Muscle of arm (tissue), 14 donors: ENCODE measurements at places on chromosomes 4 and X.

GRCh38 chrX:68060506-68061205 is 372.6 kb downstream of the OPHN1 start:
- no peak for DNase-seq

- no peak for DNase-seq
These were observed 169.3 kb upstream of the FRMPD4 start for GRCh38 chrX:11968991-11969390.

DNA sequence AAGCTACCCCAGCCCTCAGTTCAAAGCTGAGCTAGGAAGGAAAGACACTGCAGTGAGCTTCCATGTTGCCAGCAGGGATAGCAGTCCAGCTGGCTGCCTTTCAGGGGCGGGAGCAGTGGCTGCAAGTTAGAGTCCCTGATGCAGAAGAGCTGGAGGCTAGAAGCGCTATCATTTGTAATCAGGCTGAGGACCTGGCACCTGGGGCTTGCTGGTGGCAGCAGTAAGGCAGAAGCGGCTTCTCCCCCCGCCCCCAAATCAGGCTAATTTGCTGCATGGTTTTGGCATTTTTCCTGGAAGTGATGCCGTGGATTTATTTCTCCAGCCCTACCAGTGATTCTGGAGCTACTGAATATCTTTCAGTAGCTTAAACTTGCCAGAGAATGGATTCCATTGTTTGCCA is 203.3 kb downstream of the CLCN4 start:
- peak; percentile 29 for DNase-seq

- no peak for DNase-seq
These were observed 312.0 kb upstream of the MAGEB2 start for GRCh38 chrX:29903360-29903759.

DNA sequence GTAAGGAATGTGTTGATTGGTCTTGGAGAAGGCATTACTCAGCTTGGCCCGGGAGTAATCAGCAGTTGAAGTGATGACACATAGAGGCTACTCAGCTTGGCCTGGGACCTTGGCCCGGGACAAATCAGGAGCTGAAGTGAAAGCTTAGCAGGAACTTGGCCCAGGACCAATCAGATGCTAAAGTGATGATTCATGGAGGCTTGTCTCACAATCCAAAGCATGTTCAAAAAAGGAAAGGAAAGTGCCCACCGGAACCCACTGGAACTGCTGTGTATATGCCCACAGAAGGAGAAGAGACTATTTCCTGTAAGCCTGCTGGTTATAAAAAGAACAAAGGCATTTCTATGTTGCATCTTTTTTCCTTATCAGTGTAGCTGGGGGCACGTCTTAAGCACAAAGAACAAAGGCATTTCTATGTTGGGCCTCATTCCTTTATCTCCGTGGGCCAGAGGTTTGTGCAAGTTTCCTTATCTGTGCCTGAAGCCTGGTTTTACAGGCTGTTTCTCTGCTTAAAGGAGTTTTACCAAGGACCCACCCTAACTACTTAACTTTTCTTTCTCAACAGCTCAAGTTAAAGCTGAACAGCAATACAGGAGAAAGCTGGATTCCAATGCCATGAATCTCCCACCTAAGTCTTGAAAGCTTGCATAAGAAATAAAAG is 1176.7 kb downstream of the NLGN4X start:
- peak; percentile 28 for DNase-seq

GRCh38 chr4:168945291-168945690 is 64.8 kb downstream of the CBR4 start:
- no peak for DNase-seq

- DNase-seq: no peak
These were observed 53.9 kb upstream of the PDLIM3 start for GRCh38 chr4:185589067-185589836.

GRCh38 chr4:74317616-74318246 is 9.5 kb downstream of the EPGN start:
- DNase-seq: no peak

DNA sequence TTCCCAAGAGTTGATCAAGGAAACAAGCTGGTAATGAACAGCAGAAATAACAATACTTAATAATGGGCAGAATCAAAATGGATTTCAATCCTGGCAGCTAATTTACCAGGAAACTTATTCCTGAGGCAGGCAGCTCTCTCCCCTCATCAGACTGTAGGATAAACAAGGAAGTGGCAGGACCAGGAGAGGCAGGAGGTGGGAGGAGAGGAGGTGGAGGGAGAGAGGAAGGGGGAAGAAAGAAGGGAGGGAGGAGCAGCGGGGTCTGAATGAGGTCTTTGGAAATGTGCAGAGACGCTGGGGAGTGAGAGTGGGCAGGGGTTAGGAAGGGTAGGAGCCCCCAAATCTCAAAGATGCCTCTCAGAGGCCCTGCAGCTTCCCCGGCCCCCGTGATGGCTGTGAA is 231.5 kb downstream of the BCOR start:
- DNase-seq: no peak

DNA sequence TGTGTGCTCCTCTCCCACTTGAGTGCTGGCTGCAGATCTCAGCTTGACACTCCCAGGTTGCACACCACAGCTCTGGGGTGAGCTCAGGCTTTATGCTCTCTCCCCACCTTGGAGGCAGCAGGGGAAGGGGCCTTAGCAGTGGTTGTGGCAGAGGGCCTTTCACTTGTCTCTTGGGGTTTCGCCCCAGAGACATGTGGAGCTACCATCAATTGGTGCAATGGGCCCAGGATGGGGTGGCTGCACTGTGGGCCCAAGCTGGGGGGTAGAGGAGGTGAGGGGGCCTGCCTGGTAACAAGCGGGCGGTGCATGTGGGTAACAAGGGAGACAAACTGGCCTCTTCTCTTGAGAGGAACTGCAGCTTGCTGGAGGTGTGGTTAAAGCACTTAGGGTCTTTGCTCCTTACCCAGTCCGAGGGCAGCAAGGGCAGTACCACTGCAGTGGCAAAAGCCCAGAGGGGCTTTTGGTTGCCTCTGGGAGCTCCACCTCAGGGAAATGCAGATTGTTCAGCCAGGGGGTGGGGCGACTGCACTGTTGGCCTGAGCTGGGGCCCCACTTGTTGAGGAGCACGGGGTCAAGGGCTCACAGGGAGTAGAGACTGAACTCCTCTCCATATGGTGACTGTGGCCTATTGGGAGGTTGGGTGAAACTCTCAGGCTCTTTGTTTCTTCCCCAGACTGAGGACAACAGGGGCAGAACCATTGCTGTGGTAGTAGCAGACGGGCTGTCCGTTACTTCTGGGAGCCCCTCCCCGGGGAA is 30.5 kb upstream of the OR13H1 start:
- DNase-seq: no peak

GRCh38 chrX:119692191-119693039 is 553 bp downstream of the SEPTIN6 start:
- no peak for DNase-seq

DNA sequence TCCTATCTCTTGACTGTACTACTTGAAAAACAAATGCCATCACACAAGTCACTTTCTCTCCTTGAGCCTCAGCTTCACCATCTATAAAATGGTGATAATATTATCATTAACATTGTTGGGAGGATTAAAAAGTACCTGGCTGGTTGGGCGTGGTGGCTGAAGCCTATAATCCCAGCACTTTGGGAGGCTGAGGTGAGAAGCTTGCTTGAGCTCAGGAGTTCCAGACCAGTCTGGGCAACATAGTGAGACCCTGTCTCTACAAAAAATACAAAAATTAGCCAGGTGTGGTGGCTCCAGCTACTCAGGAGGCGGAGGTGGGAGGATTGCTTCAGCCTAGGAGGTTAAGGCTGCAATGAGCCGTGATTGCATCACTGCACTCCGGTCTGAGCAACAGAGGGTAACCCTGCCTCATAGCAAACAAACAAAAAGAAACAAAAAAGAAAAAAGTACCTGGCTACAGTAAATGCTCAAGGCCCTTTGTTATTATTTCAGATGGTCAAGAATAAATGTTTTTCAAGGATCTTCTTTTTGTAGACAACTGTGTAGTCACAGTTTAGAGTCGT is 120.3 kb downstream of the CHRNA9 start:
- DNase-seq: no peak

DNA sequence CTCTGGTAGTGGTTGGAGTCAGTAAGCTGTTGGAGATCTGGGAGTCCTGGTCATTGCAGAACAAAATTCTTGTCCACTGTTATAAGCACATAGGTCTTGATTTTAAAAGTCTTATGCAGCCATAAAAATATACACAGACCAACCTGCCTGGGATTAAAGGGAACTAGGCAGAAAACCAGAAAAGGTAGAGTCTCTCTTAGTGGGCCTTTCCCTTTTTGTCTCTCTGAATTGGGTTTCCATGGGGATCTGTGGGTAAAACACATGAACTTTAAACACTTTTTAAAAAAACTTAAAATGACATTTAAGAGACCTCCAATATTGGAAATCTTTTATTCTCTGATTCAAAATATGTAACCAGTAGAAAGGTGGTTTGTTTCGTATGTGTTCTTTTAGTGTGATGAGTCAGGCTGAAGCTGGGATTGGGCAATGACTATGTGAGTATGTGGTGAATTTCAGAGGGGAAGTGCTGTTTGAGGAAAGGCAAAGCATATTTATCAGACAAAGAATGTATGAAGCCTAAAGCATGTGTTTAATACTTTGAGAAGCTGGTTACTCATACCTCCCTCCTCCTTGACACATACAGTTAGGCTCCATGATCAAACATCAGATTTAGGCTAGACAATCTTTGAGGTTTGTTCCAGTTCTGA is 29.6 kb downstream of the SLC16A2 start:
- no peak for DNase-seq

GRCh38 chr4:101512416-101512815 is 165.1 kb upstream of the PPP3CA start:
- no peak for DNase-seq

DNA sequence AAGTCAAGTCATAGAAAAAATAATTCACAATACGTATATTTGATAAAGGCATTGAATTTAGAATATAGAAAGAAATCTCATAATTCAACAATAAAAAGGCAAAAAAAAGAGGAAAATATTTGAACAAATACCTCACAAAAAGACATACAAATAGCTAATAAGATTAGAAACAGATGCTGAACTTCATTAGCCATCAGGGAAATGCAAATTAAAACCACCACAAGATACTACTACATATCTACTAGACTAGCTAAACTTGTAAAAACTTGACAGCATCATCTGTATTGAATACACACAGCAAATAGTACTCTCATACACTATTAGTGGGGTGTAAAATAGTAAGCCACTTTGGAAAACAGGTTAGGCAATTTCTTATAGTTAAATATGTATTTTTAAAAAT is 128.7 kb upstream of the TLL1 start:
- no peak for DNase-seq

DNA sequence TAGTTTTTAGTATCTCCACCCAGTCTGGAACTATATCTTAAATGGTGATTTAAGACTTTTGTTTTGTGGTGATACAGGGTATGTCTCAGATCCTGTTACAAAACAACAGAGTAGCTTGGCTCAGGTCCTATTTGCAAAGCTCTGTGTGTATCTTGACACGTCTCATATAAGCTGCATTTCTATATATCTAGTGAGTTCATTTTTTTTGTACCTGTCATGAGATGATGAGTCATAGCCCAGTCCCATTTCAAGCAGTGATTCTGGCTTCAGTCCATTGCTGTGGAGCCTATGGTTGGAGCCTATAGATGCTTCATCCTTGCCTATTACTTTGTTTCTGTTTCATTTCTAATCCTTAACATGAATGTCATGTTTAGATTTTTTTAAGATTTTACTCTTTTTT is 23.0 kb downstream of the GRXCR1 start:
- DNase-seq: no peak

DNA sequence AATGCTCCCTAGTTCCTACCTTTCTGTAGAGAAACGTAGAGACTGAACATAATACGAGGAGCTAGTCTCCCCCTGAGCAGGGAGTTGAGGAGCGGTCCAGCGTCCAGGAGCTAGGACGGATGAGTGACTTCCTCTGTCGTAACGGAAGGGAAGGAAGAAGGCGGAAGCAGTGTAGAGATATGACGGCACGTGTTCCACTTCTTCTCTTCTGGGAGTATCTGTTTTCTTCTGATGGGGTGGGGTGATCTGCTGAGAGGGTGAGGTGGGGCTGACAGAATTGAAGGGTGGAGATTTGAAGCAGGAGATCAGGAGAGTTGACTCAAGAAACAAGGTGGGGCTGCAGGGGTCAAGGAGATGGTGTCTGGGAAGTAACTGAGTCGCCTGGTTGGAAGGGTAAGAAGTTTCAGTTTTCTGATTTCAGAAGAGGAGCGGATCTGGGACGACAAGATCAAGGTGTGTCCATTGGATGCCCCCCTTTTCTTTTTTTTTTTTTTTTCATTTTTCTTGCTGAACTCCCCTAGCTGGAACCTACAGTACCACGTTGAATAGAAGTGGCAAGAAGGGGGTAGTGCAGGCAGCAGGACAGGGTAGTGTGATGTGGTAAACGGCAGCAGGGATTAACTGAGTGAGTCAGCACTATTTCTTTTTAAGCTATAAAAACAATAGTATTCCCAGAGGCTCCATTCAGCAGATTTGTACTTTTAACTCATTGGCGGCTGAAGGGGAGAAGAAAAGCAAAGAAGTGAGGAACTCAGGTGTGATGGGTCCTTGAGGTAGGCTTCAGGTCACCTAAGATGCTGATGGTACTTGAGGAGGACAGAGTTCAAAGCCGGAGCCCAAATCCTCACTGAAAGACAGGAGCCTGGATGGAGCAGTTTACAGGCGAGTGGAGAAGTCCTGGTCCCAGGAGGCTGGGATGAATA is 50.8 kb upstream of the SETD7 start:
- no peak for DNase-seq

- no peak for DNase-seq
These were observed 427 bp downstream of the ZNF182 start for GRCh38 chrX:48003367-48003757.

GRCh38 chr4:13910556-13910955 is 283.0 kb upstream of the BOD1L1 start:
- DNase-seq: no peak

DNA sequence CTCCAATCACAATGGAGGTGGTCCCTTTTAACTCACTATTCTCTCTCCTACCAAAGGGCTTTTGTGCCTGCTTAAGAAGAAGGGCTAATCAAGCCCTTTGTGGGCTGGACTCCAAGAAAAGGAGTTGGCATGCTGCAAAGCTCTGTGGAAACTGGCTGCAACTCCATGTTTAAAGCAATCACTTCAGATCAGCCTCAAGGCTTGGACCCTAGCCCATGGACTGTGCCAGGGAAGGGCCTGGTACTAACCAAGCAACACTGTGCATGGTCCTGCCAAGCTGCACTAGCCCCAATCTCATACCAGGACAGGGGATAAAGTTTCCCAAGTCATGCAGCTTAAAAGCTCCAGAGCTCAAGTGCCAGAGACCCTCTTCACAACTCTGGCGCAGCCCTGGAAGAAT is 86.7 kb downstream of the ATP8A1 start:
- peak; percentile 4 for DNase-seq

DNA sequence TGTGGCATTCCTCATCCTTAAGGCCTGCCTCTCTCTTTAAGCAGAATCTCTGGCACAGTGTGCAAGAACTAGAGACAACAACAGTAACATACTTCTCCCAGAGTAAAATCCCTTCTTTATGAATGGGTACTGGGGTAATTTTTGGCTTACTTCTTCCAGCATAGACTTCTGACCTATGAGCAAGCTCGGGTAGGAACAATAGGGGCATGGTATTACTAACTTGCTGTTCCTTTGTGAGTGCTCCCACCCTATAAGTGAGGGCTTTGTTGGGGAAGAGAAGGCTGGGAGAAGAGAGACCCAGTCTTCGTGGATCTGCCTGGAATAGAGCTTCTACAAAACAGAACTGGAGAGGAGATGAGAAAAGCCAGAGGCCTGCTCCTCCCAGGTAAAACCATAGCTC is 30.2 kb downstream of the CLDN2 start:
- no peak for DNase-seq

GRCh38 chr4:112702892-112703291 is 65.9 kb downstream of the LARP7 start:
- DNase-seq: no peak
